ENCODE measurements at places on chromosomes 4 and X.

DNA sequence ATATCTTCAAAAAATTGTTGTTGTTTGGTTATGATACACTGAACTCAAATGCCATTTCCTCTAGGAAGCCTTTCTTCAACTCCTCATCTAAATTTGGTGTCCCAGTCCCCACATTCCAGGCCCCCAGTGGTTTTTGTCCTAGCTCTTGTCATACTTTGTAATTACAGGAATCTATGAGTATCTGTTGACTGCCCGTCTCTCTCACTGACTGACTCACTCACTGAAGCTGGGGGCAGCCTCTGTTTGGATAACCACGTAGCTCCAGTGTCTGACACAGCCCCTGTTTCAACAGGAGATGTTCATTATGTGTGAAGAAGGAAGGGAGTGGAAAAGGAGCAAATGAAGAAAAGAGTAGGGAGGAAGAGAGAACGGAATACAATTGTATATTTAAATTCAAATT is 284.1 kb upstream of the TENM3 start:
- no peak for DNase-seq

DNA sequence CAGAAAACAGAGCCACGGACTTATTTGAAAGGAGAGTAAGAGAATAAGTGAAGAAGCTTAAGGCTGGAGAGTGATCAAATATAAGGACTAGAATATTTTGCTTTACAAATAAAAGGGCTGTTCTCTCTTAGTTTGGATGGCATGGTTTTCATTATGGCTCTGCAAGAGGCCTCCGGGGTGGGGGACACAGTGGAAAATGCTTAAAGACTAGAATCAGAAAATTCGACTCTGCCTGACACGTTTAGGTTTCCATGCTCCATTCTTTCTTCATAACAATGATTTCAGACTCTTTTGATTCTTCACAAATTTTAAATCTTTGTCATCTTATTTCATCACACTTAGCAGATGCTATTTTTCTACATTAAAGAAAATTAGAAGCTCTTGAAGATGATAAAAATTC is 632.4 kb upstream of the BOD1L1 start:
- no peak for DNase-seq

DNA sequence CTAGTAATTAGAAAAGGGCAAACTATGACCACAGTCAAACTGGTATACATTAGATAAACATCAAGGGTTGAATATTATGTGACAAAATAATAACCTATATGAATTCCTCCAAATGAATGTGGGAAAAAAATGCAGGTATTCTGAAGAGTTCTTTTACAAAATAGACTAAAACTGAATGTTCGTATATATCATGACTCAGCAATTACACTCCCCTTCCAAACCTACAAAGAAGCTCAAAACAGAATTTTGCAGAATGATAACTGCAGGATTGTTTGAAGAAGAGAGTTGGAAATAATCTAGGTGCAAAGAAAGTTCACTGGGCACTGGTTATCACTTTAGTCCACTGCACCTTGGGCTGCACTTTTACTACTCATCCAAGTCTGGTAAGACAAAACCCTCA is 134.1 kb downstream of the GABRG1 start:
- no peak for DNase-seq

GRCh38 chr4:14478504-14478903 is 523.8 kb upstream of the CPEB2 start:
- DNase-seq: no peak

DNA sequence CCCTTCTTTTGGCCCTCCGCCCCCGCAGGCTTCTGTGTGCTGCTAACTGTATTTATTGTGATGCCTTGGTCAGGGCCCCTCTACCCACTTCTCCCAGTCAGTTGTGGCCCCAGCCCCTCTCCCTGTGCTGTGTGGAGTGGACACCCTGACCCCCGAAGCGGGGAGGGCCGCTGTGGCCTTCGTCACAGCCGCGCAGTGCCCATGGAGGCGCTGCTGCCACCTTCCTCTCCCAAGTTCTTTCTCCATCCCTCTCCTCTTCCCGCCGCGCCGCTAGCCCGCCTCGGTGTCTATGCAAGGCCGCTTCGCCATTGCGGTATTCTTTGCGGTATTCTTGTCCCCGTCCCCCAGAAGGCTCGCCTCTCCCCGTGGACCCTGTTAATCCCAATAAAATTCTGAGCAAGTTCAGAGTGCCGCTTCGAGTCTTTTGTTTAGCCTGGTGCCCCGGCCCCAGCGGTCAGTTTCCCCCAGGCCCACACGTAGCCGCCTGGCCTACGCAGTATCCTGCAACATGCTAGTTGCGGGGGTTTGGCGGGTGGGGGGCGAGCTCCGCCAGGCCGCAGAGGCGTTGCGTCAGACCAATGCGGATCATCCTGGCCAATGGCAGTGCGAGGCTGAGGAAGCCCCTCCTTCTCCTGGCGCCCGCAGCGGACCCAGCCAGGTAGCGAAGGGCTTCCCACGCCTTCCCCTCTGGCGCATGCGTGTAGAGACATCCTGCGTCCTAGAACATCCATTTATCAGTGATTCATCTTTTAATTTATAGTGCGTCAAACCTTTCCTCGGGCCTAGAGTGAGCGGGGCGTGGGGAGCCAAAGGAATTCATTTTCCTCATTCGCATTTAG is 5.6 kb upstream of the KANTR start:
- DNase-seq: no peak

DNA sequence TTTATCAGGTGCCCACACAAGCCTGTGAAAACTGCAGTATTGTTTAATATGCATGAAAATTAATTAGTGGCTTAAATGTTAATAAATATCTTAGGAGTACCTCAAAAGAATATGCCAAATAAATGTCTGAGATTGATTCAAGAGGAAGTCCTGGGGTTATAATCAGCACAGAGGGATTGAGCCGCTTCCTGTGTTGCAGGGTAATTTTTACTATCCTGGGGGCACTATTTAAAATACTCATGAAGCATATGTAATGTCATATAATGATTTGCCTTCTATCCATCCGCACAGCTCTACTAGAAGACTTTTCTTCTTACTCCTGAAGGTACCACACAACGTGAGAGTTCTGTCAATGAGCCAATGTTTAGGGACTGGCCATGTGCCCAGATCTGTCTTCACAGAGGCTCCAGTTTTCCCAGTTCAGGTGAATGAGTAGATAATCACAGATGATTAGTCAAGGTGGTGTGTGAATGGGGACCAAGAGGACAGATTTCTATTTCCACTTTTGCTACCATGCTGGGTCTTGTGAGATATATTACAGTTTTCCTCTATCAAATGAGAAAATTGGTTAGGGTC is 233.3 kb downstream of the USP46 start:
- no peak for DNase-seq

GRCh38 chrX:21989384-21989783 is 42.7 kb upstream of the PHEX start:
- DNase-seq: no peak

GRCh38 chr4:153497988-153498967 is 32.1 kb downstream of the TMEM131L start:
- no peak for DNase-seq

- no peak for DNase-seq
Measured at GRCh38 chrX:526295-527224, 104.0 kb upstream of the SHOX start.

GRCh38 chr4:3708103-3708510 is 58.1 kb upstream of the ADRA2C start:
- no peak for DNase-seq

DNA sequence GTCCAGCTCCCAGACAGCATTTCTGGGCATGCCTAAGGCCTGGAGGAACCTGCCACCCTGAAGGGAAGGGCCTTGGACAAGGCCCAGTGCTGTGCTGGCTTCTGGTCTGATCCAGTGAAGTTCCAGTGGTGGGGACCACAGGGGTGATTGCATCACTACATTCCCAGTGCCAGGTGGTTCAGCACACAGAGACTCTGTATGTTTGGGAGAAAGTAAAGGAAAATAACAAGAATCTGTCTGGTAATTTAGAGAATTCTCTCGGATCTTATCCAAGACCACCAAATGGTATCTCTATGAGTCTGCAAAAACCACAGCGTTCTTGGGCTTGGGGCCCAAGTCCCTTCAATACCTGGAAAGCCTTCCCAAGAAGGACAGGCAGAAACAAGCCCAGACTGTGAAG is 131.8 kb upstream of the MAD2L1 start:
- DNase-seq: no peak

DNA sequence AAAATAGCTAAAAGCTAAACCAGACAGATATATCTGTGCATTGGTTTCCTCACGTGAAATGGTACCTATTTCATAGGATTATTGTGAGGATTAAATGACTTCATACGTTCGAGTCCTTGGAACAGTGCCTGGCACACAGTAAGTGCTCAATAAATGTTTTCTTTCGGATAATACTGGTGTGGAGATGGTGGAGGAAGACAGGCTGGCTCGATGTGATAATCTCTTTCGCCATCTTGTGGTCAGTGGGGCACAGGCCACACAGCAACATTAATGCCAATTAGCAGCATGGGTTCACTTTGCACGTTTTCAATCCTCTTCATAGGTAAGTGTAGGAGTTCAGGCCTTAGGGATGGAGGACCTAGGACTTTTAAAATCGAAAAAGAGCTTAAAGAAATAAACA is 9.3 kb downstream of the PAGE4 start:
- DNase-seq: no peak
